ENCODE measurements at places on chromosomes 4 and X.
A peak's percentile ranks its signal among the peaks of the same experiment; 100 is the strongest.

DNA sequence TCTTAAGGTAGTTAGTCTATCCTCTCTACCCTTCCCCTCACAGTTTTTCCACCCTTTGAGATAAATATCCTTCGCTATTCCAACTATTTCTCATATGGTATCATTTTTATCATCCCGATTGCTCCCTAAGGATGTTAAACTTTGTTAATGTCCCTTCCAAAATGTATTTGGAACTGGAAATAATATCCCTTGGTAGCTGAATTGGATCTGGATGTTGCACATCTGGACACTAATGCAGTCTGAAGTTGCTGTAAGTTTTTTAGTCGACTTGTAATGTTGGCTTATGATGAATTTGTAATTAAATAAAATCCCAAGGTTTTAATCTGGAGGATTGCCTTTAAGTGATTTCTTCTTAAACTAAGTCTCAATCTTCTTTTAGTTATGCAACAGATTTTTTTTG lies 22.5 kb downstream of the XIAP start:
- no peak for DNase-seq

GRCh38 chrX:87895421-87895820 lies 377.8 kb downstream of the KLHL4 start:
- no peak for DNase-seq

DNA sequence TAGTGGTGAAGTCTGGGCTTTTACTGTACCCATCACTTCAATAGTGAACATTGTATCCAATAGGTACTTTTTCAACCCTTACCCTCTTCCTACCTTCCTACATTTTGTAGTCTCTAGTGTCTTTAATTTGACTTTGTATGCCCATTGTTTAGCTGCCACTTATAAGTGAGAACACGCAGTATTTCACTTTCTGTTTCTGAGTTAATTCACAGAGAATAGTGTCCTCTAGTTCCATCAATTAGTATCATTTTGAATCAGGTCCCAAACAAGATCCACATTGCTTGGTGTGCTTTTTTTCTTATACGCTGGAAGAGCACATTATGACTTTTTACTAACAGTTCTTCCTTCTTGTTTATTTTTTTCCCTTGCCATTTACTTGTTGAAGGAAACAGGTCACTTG lies 176.0 kb upstream of the WDFY3 start:
- DNase-seq: no peak

DNA sequence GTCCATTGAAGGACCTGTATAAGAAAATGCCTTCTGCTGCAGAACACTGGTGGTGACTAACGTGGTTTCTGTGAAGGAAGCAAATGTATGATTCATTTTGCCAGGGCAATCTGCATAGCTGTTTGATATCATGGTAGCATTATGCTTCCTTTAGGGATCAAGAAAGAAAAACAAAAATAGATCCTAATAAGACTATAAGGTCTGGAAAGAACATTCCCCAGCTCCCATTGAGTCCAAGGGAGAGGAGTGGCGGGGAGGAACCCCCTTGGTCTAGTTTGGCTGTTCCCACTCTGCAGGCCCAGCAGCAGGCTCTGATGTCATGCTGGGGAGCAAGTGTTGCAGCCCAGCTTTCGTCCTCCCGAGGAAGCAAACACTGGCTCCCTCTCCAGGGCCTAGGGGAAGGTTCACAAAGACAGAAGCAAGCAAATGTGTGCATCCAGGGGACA lies 154.5 kb upstream of the GALNT7 start:
- no peak for DNase-seq

- no peak for DNase-seq
Measured at GRCh38 chrX:10050481-10050880, 83.3 kb downstream of the CLDN34 start.

DNA sequence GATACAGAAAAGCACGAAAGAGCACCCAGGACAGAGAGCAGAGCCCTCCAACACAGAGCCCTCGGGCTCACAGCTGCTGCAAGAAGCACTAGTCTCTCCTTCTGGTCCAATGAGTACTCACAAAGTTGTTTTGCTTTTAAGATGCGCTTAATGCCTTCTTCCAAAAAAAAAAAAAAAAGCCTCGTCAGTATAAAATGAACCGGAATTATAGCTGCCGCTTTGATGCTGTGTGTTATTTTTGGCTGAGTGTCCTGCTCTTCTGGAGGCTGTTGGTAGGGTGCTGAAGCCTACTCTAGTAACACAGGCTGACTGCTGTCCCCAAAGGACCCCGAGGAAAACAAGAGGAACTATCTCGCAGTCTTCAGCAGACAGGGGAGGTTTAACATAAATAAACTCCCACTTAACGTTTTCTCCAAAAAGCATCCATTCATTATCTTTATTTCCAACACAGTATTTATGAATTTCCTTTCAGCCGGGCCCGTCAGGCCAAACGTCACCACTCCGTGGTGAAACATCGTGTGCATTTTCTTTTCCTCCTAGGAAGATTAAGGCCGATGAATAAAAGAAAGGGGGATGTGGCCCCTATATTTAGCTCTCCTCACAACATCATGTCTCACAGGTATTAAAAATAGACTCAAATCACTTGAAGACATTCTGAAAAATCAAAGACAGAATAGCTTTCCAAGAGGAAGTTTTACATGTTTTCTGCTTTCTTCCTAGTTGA lies 213.7 kb upstream of the PPARGC1A start:
- DNase-seq: no peak

DNA sequence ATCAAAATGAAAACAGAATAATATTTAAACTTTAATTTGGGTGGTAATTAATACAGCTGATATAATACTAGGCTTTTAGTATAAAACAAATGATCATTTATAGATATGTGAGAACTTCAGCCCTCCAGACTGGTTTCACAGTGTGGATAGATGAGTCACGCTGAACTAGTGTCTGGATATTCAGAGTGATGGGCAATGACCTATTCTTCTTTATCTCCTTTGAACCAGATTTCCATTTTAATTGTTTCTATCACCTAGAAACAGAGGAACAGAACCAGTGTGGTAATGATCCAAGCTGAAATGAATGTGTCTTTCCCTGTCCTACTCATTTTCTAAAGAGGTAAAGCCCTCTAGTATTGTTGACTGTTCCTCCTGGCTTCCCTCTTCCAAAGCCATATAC lies 155.2 kb upstream of the GK2 start:
- no peak for DNase-seq

GRCh38 chr4:13169731-13170525 lies 314.2 kb downstream of the RAB28 start:
- no peak for DNase-seq

DNA sequence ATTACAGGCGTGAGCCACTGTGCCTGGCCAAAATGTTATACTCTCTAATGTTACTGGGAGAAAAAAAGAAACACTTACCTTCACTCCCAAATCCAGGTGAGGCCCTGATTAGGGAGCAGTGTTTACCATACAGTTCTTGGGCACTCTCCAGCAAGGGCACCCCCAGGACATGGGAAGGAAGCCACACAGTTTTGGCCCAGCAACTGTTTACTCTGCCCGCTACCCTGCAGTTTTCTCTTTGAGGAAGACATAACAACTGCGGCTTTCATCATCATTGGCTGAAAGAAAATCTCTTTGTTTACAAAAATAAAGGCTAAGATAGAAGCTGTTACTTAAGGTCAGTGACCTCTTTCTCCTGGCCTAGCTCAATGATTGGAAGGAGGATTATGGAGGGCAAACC lies 145.5 kb upstream of the DUSP21 start:
- no peak for DNase-seq

DNA sequence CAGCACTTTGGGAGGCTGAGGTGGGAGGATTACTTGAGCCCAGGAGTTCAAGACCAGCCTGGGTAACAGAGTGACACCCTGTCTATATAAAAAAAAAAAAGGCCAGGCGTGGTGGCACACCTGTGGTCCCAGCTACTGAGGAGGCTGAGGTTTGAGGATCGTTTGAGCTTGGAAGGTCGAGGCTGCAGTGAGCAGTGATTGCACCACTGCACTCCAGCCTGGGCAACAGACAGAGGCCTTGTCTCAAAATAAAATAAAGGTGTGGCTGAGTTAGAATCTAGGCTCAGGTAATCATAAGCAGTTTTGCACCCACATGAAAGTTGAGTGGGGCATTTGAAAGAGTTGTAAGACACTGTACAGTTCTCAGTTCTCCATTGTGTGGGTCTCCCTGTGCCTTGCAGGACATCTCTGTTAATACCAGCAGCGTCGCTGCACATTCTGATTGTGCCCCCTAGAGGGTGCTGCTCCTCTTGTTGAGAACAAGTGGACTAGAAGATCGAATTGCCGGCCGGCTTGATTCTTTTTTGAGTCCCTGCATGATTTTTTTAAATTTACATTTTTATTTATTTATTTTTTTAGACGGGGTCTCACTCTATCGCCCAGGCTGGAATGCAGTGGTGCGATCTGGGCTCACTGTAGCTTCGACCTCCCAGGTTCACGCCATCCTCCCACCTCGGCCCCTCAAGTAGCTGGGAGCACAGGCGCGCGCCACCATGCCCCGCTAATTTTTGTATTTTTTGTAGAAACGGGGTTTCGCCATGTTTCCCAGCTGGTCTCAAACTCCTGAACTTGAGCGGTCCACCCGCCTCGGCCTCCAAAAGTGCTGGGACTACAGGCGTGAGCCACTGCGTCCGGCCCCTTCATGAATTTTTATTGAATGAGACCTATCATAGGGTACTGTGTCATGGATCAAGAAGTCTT lies 73.6 kb upstream of the RBMX start:
- DNase-seq: peak; percentile 25

GRCh38 chrX:154598656-154599055 lies 13.7 kb downstream of the CTAG1A start:
- DNase-seq: no peak

DNA sequence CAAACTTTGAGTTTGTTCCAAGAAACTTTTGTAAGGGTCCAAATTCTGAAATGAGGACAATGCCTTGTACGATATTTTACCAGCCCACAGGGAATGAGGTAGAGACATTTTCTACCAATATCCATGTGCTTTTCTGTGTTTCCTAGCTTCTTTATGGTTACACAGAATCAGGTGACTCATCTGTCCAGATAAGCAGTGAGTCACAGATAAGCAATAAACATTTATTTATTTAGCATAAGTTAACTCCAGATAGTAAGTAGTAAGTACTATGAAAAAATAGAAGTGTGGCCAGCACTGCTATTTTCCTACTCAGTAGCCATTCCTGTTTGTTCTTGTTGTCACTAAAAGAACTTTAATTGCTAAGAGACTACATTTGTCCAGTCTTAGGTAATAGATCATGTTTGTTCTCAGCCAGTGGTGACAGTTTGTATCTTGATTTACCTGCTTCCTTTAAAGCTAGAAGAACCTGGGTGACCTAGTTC lies 7.4 kb downstream of the AFF1 start:
- no peak for DNase-seq

GRCh38 chr4:19888587-19888986 lies 363.1 kb upstream of the SLIT2 start:
- DNase-seq: no peak

DNA sequence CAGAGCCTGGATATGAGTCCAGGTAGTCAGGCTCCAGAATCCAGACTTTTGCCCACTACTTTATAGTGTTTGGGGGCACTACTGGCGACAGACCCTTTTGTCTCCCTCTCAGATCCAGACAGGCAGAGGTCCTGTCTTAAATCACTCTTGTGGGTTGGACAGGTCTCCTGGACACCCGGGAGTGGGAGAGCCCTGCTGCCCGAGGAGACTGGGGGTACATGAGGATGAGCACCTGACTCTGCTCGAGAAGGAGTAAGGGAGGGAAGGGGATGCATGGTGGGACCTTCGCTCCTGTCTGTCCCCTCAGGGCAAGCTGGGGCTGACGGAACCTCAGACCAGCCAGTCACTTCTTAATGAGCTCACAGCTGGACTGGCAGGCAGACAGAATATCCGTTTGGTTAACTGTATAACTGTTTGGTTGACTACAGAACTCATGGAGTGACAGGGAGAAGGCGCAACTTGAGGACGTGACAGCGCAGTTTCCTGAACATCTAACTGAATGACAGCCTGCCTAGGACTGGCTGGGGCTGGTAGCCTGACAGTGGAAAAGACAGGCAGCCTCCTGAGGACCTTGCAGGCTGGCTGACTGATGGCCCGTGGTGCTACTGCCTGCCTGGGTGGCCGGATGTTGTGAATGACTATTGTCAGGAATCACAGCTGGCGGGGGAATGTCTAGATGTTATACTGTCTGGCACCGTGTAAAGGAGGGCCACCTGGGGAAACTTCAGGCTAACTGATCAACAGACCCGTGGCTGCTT lies 1.6 kb upstream of the SUV39H1 start:
- no peak for DNase-seq

DNA sequence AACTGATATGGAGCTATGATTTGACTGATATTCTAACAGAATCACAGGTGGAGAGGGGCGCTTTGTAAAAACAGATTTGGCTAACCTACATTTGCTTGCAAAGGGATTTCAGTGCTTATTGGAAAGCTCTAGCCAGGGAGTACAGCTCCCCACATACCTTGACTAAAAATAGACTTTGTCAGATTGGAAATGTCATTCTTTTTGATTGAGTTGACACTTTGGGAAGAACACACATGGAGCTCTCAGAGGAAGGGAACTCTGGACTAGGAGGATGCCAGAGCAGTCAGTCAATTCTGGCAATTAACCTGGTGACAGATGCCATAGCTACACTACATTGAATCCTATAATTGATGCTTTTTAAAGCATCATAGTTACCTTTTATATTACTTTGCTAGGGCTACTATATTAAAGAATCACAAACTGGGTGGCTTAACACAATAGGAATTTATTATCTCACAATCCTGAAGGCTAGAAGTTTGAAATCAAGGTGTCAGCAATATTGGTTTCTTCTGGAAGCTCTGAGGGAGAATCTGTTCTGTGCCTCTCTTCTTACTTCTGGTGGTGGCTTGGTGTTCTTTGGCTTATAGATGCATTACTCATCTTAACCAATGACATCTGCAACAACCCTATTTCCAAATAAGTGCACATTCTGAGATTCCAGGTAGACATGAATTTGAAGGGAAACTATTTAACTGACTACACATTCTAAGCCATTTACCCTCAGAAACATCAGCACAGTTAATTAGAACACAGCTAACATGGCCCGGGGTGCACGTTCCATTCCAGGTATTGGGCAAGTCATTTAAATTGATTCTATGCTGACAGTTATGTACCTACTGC lies 8.4 kb upstream of the HERC3 start:
- no peak for DNase-seq

DNA sequence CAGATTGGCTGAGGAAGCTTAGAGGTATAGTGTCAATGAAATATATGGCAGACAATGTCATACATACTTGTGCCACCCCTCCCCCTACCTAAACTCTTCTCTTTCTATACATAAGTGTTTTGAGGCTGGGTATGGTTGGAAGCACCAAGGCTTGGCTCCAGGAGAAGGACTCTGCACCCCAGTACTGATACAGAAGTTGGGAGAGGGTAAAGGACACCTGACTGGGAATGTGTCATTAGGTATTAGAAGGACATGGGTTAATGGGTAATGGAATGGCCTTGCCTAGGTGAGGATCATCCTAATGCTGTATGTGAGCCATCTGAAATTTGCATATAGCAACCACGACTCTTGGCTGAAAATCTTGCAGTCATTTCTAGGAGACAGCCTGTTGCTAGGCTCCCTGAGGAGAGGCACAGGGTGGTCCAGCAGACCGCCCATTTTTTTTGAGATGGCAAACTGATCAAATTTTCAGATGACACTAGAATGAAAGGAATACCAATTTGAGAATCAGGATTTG lies 26.8 kb upstream of the AP1S2 start:
- DNase-seq: no peak

- no peak for DNase-seq
Measured at GRCh38 chrX:154002215-154002719, 17.4 kb downstream of the IRAK1 start.

- peak; percentile 31 for DNase-seq
Measured at GRCh38 chr4:88382621-88383020, 4.0 kb downstream of the HERC6 start.

- no peak for DNase-seq
Measured at GRCh38 chrX:123993326-123993725, 31.8 kb downstream of the STAG2 start.

- DNase-seq: no peak
Measured at GRCh38 chr4:174658246-174658645, 136.0 kb upstream of the HPGD start.

- DNase-seq: no peak
Measured at GRCh38 chr4:13922873-13923645, 295.5 kb upstream of the BOD1L1 start.

Measured in effector CD4-positive, alpha-beta T cell (primary cell).